Melanocyte of skin (primary cell): ENCODE measurements at places on chromosomes 11 and 22. TPM values are rescaled to one million over a fixed set of nuclear protein-coding genes. Genes with fewer than 3 reads are reported as not detected.

Gene MTFP1
- total RNA-seq: 13.1 and 14.8 TPM in 2 replicates

Gene RBMXL2
- total RNA-seq: not detected in 2 replicates

Gene KRTAP5-1
- not detected in 2 replicates for total RNA-seq

Gene OR8D2
- total RNA-seq: not detected in 2 replicates

Gene GGTLC2
- not detected in 2 replicates for total RNA-seq

Gene CEP126
- 0.62 and 0.67 TPM in 2 replicates for total RNA-seq

Gene MRGPRE
- total RNA-seq: 0.36 TPM in 1 of 2 replicates, not detected in the other

Gene PPP2R1B
- 21.0 and 26.2 TPM in 2 replicates for total RNA-seq

Gene DAGLA
- 1.2 and 2.0 TPM in 2 replicates for total RNA-seq

Gene MB
- not detected in 2 replicates for total RNA-seq

Gene SMTN
- total RNA-seq: 21.6 and 36.3 TPM in 2 replicates

Gene CARNS1
- not detected in 2 replicates for total RNA-seq

Gene TUBA8
- 0.34 and 0.73 TPM in 2 replicates for total RNA-seq

Gene MPEG1
- not detected in 2 replicates for total RNA-seq

Gene NNMT
- total RNA-seq: 583 and 629 TPM in 2 replicates

Gene MMP1
- total RNA-seq: under 0.01 and 14.2 TPM in 2 replicates

Gene ASPHD2
- total RNA-seq: 1.0 and 1.8 TPM in 2 replicates

Gene MS4A15
- not detected in 2 replicates for total RNA-seq

Gene SYT13
- under 0.01 TPM in 1 of 2 replicates, not detected in the other for total RNA-seq

Gene CHST1
- 0.31 TPM in 1 of 2 replicates, not detected in the other for total RNA-seq

Gene SYT12
- not detected in 2 replicates for total RNA-seq

Gene TRPC6
- total RNA-seq: under 0.01 TPM in 2 replicates

Gene OR4C5
- not detected in 2 replicates for total RNA-seq
